ENCODE measurements at places on chromosomes 7 and 10. TPM values are rescaled to one million over a fixed set of nuclear protein-coding genes. Genes with fewer than 3 reads are reported as not detected.

GRCh38 chr7:40234046-40234445, 99.2 kb downstream of the SUGCT start:
- no peak for DNase-seq

DNA sequence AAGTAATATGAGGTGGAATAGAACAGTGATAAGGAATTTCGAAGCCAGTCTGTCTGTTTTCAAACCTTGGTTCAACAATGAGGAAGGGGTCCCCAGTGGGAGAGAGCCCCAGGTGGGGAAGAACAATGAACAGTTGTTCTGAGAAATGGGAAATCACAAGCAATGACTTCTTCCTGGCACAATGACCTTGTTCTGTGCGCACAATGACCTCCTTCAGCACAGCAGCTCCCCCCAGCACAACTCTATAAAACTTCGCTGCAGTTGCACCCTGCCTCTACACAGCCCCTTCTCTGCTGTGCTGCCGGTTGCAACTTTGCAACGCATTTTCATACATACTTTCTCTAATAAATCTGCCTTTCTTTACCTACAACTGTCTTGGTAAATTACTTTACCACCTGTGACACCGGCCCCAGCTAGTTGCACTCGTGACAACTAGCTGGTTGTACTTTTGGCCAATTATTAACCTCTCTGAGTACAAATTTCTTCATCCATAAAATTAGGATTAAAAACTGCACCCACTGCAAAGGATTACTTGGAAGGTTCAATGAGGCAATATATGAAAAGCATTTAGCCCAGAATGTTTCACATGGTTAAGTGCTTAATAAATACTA, 40.5 kb downstream of the ASB4 start:
- DNase-seq, result no peak

- no peak for DNase-seq
Measured at GRCh38 chr7:112213735-112214134, 7.2 kb downstream of the ZNF277 start.

- DNase-seq, result no peak
Measured at GRCh38 chr7:102125127-102125596, 161.5 kb upstream of the SH2B2 start.

DNA sequence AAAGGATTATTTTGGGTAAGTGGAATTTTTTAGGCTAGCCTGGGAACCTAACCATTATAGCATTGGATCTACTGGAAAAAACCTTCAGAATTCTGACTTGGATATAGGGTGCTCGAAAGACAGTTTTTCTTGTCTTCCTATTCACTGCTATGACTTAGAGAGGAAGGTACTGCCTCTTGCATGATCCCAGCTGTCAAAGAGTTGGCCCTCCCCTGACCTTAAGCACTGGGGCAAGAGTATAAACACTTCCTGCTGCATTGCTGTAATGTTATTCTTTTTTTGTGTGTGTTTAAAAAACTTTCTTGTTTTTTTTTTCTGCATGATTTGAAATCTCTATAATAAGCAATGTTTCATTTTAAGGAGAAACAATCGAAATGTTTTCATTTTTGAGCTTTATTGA, 113.0 kb downstream of the LRMDA start:
- DNase-seq, result no peak

The TSPAN15 gene
- 67.5 TPM for polyA plus RNA-seq

- no peak for DNase-seq
Measured at GRCh38 chr10:35369049-35369611, 32.8 kb downstream of the CCNY start.

DNA sequence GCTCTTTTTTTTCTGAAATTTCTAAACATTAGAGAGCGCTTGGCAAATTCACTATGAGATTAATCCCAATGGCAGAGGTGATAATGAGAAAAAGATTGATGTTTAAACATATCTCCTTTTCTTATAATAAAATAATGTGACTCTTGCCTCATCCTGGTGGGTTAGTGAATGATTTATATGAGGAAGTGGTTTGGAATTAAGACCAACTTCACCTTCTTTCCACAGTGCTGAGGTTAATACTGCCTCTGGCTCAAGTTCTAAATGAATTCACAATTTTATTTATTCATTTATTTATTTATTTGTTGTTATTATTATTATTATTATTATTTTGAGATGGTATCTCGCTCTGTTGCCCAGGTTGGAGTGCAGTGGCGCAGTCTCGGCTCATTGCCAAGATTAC, 40.5 kb upstream of the ADO start:
- no peak for DNase-seq

GRCh38 chr7:71480791-71481190, 348.8 kb downstream of the GALNT17 start:
- DNase-seq, result no peak

DNA sequence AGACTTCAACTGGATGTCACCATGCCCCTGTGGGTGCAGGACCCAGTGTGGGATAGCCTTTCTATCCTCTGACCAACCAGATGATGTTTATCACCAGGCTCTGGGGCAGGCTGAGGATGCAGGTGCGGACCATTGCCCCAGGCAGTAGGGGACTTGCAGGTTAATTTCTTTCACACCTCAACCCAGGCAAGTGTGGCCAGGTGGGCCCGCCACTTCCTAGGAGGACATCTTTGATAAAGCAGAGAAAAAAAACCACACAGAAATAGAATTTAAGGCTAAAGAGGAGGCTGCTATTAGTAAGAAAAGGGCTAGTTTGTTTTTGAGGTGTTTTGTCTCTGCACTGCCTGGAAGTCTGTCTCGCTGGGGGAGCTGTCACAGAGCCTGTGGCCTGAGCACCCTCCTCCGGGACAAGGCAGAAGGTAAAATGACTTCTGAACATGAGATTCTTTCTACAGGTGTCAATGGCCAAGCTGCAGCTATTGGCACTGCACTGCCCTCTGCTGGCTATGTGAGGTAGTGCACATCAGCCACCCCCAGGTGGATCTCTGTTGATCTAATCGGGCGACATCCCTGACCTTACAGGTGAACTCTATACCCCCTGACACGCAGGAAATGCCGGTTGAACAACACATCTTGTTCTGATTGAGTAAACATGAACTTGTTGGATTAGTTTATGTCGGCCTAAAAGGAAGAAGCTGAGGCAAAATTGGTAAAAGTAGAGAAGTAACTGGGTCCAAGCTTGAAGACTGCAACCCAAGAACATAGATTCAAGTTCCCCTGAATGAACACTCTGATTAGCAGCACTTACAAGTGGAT, 21.0 kb downstream of the UPP1 start:
- no peak for DNase-seq

GRCh38 chr7:77320714-77321113, 95.4 kb downstream of the GSAP start:
- DNase-seq, result no peak

GRCh38 chr7:91228327-91228726, 35.9 kb upstream of the FZD1 start:
- no peak for DNase-seq

Data from right renal cortex interstitium (tissue), 3 donors.